ENCODE measurements at places on chromosomes 3 and 15. TPM values are rescaled to one million over a fixed set of nuclear protein-coding genes. Genes with fewer than 3 reads are reported as not detected.

GRCh38 chr15:99614749-99615288 lies 49.0 kb downstream of the MEF2A start:
- H3K4me1 ChIP-seq: peaks cover 80% of the 10 kb centered on the region
- H3K27ac ChIP-seq: peak overlapping the region; percentile 24
- no peaks in the 10 kb centered on the region for H3K27me3 ChIP-seq
- no peak overlapping the region for H3K4me3 ChIP-seq
- peaks cover 9% of the 10 kb centered on the region for H3K36me3 ChIP-seq
- no peak for DNase-seq

GRCh38 chr3:64104006-64104405 lies 80.7 kb upstream of the PSMD6 start:
- peaks cover 35% of the 10 kb centered on the region for H3K4me1 ChIP-seq
- peak overlapping the region; percentile 9 for H3K27ac ChIP-seq

GRCh38 chr3:118948146-118948545 lies 86.5 kb downstream of the IGSF11 start:
- no peaks in the 10 kb centered on the region for H3K4me1 ChIP-seq
- no peaks in the 10 kb centered on the region for H3K36me3 ChIP-seq
- H3K27ac ChIP-seq: no peak overlapping the region
- DNase-seq: no peak
- no peak overlapping the region for H3K4me3 ChIP-seq
- no peaks in the 10 kb centered on the region for H3K27me3 ChIP-seq

DNA sequence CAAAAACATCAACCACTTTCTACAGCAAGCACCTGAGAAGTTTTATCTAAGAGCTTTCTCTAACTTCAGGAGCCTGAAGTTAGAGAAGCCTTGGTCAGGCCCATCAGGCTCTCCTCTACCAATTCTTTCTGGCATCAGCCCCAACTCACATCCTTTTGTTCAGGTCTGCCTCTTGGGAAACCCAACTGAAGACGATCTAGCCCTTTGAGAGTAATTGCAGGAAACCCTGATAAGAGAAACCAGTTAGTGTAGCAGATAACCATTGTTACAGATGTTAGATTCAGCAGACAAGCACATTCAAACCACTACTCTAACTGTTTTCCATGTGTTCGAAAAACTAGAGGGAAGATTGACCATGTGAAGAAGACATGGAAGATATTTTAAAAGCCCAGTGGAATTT lies 27.0 kb upstream of the DYNC1LI1 start:
- peak overlapping the region; percentile 18 for H3K27ac ChIP-seq
- H3K36me3 ChIP-seq: no peaks in the 10 kb centered on the region
- DNase-seq: no peak

DNA sequence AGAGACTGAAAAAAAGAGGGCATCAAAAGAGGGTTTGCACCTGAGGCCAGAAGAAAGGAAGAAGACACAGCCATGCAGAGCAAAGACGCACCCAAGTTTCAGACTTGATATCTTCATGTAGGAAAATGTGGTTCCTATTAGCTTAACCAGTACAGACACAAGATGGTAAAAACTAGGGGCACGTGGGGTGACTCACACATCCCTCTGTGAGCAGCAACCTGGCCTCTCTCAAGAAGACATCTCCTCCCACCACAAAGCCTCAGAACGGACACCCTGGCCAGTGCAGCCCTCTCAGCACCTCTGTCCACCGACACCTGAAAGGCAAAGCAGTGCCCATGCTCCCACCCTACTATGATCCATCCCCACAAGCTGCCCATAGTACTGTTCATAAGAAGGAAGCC lies 33.3 kb downstream of the GLB1 start:
- H3K36me3 ChIP-seq: peaks cover 33% of the 10 kb centered on the region
- no peak overlapping the region for H3K4me3 ChIP-seq
- peaks cover 5% of the 10 kb centered on the region for H3K4me1 ChIP-seq
- H3K27ac ChIP-seq: peak overlapping the region; percentile 27
- DNase-seq: no peak

DNA sequence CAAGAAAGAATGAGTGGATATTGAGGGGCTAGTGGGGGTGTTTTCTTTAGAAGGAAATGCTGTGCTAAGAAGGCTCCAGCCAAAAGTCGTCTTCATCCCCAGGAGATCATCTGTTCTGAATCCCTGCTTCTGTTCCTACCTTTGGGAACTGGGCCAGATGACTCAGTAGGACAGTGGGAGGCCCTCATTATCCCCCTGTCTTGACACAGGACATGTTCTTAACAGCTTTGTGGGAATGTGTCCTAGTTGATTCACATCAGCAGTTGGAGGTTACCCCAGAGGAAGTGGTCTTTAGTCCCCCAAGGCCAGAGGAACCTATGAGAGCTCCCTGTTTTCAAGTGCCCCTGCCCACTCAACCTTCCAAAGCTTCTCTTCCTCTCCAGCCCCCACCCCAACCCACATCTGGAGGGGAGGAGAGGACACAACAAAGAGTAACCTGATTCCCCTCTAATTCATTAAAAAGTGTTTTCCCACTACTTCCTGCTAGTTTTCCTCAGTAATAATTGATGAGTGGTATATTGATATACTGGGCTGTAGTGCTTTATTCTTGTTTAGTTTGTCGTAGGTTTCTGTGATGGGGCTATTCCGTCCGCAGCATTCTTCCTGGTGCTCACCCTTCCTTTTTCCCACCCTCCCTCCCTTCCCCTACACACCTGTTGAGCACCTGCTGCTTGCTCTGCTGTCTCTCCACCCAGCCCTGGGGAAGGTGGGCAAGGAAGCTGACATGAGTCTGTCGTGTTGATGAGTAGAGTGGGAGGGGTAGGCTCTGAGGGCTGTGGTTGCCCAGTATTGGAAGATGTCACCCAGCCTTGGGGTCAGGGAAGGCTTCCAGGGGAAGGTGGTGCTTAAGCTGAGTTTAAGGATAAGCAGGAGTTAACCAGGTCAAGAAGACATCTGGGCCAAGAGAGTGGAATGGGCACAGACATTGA lies 9.3 kb downstream of the PXYLP1 start:
- H3K27me3 ChIP-seq: no peaks in the 10 kb centered on the region
- peaks cover 60% of the 10 kb centered on the region for H3K4me1 ChIP-seq
- H3K27ac ChIP-seq: peak overlapping the region; percentile 92
- DNase-seq: no peak
- peaks cover 6% of the 10 kb centered on the region for H3K36me3 ChIP-seq
- H3K4me3 ChIP-seq: peak overlapping the region; percentile 22

TMEM207 gene
- not detected for total RNA-seq

C3orf70 gene
- total RNA-seq: 10.2 TPM

CHRFAM7A gene
- total RNA-seq: 4.4 TPM

GRCh38 chr3:29454161-29454611 lies 173.3 kb downstream of the RBMS3 start:
- no peaks in the 10 kb centered on the region for H3K27me3 ChIP-seq
- H3K36me3 ChIP-seq: peaks cover 4% of the 10 kb centered on the region
- H3K27ac ChIP-seq: no peak overlapping the region
- H3K4me1 ChIP-seq: peaks cover 35% of the 10 kb centered on the region

DNA sequence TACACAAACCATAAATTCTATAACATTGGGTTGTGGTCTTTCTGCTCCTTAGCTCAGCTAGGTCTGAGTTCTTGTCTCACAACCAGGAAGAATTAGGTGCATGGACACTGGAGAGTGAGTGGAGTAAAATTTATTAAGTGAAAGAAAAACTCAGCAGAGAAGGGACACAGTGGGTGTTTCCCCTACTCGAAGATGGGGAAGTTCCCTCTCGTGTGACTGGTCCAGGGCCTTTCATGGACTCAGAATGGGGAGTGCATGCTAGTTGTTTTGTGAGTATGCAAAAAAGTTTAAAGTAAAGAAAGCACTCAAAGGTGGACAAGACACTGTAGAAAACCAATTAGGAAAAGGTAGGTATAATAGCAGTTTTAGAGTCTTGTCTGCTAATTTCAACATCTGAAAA lies 215.5 kb upstream of the RORA start:
- no peak for DNase-seq
- no peak overlapping the region for H3K27ac ChIP-seq
- H3K4me1 ChIP-seq: no peaks in the 10 kb centered on the region
- H3K4me3 ChIP-seq: no peak overlapping the region

GRCh38 chr15:66356077-66356358 lies 467 bp downstream of the TIPIN start:
- DNase-seq: no peak
- peak overlapping the region; percentile 87 for H3K27ac ChIP-seq
- peak overlapping the region; percentile 83 for H3K4me3 ChIP-seq

DNA sequence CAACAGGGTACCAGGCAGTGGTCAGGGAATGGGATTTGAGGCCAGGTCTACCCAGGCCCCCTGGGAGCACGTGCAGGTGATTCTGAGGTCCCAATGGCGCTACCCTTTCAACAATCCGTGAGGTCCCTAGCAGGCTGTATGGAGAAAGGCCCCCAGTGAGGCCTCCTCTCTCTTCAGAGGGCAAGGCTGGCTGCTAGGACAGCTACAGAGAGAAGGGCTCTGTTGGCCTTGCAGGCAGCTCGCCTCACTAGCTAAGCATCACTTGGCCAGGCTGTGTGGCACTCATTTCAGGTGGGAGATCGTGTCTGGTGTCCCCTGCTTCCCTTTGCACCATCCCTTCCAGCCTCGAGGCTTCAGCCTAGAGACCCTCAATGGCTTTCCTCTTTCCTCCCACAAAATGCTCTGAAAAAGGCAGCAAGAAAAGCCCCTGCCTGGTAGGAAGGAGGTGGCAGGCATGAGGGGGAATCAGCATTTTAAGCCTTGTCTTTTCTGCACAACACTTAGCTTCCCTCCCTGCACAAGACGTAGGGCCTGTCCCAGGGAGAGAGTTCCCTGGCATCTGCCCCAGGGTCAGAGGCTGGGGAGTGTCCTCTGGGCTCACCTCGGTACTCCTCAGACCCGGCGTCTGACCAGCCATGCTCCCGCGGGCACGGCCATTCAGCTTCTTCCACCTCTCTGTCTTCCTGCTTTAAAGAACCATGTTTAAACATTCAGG lies 111.8 kb downstream of the ASB7 start:
- H3K36me3 ChIP-seq: no peaks in the 10 kb centered on the region
- H3K27ac ChIP-seq: no peak overlapping the region
- H3K4me1 ChIP-seq: peaks cover 5% of the 10 kb centered on the region
- no peak overlapping the region for H3K4me3 ChIP-seq

GRCh38 chr15:71511796-71512681 lies 298.3 kb upstream of the NR2E3 start:
- H3K4me1 ChIP-seq: peaks cover 26% of the 10 kb centered on the region
- no peak overlapping the region for H3K27ac ChIP-seq
- no peaks in the 10 kb centered on the region for H3K36me3 ChIP-seq
- DNase-seq: no peak
- peaks cover 2% of the 10 kb centered on the region for H3K27me3 ChIP-seq

DNA sequence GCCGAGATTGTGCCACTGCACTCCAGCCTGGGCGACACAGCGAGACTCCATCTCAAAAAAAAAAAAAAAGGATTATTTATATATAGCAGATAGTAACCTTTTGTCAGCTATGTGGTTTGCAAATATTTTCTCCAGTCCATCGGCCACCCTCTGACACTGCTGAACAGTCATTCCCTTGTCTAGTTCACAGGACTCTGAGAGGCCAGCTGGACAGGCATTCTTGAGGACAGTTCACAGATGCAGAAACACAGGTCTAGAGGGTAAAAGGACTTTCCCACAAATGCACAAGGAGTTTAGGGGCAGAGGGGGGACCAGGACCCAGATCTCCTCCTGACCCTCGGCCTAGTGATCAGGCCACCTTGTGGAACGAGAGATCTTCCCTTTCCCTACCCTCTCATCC lies 7.5 kb upstream of the TMEM40 start:
- H3K4me3 ChIP-seq: no peak overlapping the region
- H3K4me1 ChIP-seq: peaks cover 7% of the 10 kb centered on the region
- DNase-seq: no peak

DNA sequence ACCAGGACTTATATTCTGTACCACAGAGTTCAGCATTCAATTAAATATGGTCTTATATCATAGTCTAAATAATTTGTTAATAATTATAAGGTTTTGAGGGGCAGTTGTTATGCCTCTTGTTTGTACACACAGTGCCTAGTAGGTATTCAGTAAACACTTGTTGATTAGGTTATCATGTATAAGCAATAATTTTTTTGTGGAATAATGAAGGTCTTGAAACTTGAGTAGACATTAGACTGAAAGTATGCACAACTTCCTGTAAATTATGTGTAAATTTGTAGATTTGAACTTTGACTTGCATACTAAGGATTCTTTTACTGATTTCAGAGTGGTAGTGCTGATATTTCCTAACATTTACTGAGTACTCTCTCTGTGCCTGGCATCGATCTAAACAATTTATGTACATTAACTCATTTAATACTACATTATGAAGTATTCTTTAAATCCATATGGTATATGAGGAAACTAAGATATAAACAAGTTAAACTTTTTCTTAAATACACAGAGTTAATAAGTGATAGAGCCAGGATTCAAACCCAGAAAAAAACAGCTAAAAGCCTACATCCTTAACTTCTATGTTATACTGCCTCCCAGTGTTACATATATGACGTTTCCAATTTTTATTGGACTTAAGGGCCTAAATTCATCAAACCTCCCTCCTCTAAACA lies 65.1 kb downstream of the GLCE start:
- peaks cover 5% of the 10 kb centered on the region for H3K36me3 ChIP-seq
- no peaks in the 10 kb centered on the region for H3K4me1 ChIP-seq
- H3K27me3 ChIP-seq: no peaks in the 10 kb centered on the region
- DNase-seq: no peak

GRCh38 chr15:60408463-60408981 lies 10.7 kb upstream of the ANXA2 start:
- H3K4me3 ChIP-seq: no peak overlapping the region
- no peak for DNase-seq
- H3K27ac ChIP-seq: peak overlapping the region; percentile 9
- peaks cover 45% of the 10 kb centered on the region for H3K4me1 ChIP-seq
- H3K27me3 ChIP-seq: no peaks in the 10 kb centered on the region
- H3K36me3 ChIP-seq: no peaks in the 10 kb centered on the region

DNA sequence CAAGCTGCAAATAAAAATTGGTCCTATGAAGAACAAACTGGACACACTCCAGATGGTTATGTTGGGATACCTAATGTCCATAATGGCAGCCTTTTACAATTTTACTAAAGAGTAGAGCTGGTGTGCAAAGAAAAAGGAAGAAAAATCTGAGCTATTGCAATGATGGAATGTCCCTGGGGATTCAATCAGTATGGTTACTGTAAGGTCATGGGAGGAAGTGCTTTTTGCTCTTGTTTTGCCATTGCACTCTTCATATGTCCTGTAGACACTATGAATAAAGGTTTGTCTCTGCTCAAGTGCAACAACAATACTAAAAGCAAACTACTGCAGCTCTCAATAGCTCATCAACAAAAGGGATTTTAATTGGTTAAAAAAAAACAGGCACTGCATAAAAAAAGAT lies 5.4 kb downstream of the PFN2 start:
- peaks cover 58% of the 10 kb centered on the region for H3K4me1 ChIP-seq
- DNase-seq: no peak
- H3K4me3 ChIP-seq: peak overlapping the region; percentile 63
- H3K27me3 ChIP-seq: no peaks in the 10 kb centered on the region
- H3K27ac ChIP-seq: peak overlapping the region; percentile 87
- peaks cover 28% of the 10 kb centered on the region for H3K36me3 ChIP-seq

DNA sequence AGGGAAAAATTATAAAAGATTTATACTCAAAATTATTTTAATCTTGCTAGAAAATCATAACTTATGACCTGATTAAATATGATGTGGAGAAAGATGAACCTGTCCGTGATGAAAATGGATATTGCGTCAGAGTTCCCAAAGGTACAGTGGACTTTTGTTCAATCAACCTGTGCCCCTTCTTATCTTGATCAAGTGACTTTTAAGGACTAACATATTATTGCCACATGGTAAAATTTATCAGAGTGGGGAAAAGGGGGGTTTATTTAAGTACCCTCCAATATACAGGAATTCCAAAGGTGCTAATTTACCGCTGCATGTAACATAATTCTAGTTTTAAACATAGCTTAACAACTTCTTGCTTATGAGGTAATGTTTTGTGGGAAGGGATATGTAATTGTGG lies 39.6 kb downstream of the HDC start:
- H3K4me1 ChIP-seq: peaks cover 6% of the 10 kb centered on the region
- H3K27ac ChIP-seq: no peak overlapping the region
- H3K27me3 ChIP-seq: peaks cover 4% of the 10 kb centered on the region
- no peak overlapping the region for H3K4me3 ChIP-seq
- no peak for DNase-seq
